Mesenteric fat pad (tissue), 1 donor: ENCODE measurements at places on chromosomes 16 and 17.

DNA sequence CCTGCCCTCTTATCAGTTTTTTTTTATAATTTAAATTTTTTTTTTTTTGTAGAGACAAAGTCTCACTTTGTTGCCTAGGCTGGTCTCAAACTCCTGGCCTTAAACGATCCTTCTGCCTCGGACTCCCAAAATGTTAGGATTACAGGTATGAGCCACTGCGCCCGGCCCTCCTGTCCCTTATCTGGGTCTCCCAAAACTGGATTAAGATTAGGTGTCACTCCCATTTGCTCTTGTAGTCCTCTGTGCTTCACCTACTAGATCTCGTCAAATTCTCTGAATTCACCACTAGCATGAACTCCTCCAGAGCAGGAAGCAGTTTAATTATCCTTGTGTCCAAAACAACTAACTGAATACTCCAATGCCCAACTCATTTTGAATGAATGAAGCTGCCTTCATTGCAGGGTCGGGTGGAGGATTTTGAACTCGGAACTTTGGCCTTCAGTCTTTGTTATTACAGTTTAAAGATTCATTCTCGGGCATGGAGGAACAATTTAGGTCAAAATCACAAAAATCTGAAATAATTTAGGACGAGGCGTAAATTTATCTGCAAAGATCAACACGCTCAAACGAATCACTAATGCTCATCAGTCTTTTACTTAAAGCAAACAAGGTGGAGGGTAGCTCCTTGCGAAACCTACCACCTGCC, 802 bp upstream of the ATXN2L start:
- no peak for DNase-seq

GRCh38 chr16:12672986-12673385, 130.7 kb downstream of the CPPED1 start:
- DNase-seq, result no peak

DNA sequence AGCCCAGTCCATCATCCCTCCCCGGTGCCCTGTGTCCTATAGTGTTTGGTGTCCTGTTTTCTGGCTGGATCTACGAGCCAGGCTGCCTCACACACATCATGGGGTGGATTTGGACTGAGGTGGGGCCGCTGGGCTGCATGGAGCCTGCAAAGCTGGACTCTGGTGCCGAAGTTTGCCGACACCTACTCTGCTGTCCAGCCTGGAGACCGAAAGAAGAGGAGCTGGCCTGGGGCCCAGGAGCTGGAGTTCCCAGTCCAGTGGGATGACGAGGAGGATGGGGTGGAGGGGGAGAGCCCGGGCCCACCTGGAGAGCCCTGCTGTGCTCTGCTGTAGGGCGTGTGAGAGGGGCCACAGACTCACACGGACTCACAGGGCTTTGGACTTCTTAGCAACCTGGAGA, 40.3 kb upstream of the ENPP7 start:
- DNase-seq, result no peak

- DNase-seq, result no peak
Observed at GRCh38 chr17:7440834-7441195, 1.5 kb downstream of the FGF11 start.

- no peak for DNase-seq
Observed at GRCh38 chr17:2468270-2468669, 43.4 kb downstream of the METTL16 start.

DNA sequence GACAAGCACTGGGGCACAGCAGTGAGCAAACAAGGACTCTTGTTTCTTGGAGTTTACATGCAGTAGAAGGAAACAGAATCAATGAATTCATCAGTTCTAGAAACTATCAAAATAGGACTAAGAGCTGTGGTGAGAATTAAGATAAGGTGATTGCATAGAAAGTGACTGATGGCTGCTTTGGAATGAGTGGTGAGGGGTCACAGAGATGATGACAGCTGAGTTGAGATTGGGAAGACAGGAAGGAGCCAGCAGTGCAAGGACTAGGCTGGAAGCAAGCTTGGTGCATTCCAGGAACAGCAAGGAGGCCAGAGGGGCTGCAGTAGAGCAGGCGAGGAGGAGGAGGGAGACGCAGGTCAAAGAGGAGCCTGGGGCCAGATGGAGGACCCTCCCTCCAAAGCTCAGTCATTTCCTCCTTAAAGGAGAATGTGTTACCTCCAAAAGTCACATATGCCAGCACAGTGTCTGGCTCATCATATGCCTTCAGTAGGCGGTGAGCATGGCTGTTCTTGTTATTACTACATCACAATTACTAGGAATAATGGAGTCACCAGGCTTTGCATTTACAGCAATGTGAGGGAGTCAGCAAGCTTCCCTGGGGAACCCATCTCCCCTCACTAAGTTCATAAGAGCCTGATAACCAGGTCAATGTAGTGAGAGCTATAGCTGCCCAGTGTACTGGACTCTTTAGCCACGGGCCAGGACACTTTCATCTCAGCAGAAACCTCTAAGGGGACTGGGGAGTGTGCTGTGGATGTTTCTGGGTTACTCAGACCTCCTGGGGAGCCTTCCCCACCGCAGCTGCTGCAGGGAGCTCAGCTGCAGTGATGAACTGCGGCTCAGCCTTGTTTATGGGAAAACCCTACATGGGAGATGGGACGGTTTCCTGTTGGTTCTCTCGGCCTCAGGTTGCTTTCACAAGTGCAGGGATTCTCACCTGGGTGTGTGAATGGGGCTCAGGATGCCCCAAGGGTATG, 157.2 kb downstream of the SEC14L1 start:
- no peak for DNase-seq
